ENCODE measurements at places on chromosomes 2 and 18.

GRCh38 chr2:7646661-7647060 is 729.4 kb downstream of the RNF144A start:
- DNase-seq = no peak

DNA sequence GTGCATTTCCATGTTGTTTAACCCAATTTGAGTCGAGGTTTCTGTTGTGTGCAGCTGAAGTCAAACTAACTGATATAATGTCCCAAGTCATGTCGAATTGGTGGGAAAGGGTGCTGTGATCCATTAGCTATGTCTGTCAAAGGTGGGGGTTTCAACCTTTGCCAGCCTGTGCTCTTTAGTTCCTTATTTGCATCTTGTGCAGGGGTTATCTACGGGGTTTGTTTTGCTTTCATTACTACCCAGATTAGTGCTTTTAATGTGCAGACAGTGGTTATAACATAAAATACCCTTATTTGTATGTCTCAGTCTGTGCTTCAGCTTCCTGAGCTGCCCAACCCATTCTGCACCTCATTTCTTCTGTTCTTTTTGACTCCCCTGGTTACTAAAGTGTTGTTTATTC is 271.9 kb upstream of the CXCR4 start:
- DNase-seq = no peak

GRCh38 chr2:112162956-112163355 is 24.8 kb downstream of the FBLN7 start:
- no peak for DNase-seq

GRCh38 chr2:12556762-12557161 is 160.0 kb upstream of the TRIB2 start:
- no peak for DNase-seq

DNA sequence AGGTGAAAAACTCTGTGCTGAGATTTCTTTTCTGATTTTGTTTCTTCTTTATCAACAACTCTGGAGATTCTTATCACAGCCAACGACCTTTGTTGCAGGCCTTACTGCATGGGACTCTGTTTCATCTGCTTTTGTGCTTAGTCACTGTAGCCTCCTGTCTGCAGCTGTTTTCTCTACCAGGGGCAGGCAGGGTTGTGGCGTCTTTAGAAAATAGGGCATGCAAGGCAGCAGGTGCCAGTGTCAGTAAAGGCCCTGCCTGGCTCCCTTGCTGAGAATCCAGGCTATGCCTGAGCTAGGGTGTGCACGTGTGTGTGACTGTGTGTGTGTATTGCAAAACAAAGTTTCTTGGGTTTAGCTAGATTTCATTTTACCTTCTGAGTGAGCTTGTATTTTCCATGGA is 14.6 kb upstream of the SLC9A2 start:
- no peak for DNase-seq

- DNase-seq = no peak
Observed at GRCh38 chr2:3505771-3506170, 13.6 kb downstream of the ADI1 start.

- no peak for DNase-seq
Observed at GRCh38 chr2:182784777-182785176, 68.7 kb downstream of the DNAJC10 start.

DNA sequence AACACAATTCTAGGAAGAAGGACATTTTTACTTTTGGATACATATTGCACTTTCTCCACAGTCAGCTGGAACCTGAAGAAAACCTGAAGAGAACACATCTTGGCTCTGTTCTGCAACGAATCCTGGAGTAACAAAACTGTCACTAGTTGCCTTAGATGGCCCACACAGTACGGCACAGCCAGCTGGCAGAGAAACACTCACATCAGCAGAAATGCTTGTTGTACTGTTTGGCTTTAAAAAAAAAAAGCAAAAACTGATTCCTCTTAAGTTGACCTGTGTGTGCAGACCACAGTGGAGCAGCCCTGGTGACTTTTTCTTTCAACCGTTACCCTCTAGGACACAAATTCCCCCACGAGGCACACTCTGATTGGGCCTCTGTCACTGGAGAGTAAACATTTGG is 152.3 kb upstream of the TWIST2 start:
- no peak for DNase-seq

- no peak for DNase-seq
Observed at GRCh38 chr2:213089438-213089837, 62.0 kb downstream of the IKZF2 start.

- DNase-seq = no peak
Observed at GRCh38 chr2:238801791-238802190, 46.1 kb upstream of the TWIST2 start.

- DNase-seq = no peak
Observed at GRCh38 chr2:16100006-16100405, 159.7 kb downstream of the MYCN start.

DNA sequence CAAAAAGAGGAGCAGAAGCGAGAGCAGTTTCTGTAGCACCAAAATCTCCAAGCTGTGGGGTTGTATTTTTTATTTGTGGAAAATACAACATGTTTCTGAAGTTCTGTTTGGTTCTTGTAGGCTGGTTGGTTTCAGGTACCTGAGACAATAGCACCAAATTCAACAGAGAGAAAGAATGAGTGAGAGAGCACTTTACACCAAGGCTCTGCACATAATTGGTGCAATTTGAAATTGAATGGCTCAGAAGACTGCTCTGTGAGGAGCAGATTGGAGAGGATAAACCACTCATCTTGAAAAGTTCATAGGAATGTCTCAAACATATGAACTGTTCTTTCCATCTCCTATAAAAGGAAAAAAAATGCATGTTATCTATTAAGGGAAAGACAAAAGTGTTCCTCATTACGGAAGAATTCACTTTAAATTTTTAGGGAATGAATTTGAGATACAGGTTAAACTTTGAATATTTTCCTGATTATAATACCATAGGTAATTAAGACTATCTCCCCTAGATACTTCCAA is 175.1 kb downstream of the ATAD2B start:
- no peak for DNase-seq

DNA sequence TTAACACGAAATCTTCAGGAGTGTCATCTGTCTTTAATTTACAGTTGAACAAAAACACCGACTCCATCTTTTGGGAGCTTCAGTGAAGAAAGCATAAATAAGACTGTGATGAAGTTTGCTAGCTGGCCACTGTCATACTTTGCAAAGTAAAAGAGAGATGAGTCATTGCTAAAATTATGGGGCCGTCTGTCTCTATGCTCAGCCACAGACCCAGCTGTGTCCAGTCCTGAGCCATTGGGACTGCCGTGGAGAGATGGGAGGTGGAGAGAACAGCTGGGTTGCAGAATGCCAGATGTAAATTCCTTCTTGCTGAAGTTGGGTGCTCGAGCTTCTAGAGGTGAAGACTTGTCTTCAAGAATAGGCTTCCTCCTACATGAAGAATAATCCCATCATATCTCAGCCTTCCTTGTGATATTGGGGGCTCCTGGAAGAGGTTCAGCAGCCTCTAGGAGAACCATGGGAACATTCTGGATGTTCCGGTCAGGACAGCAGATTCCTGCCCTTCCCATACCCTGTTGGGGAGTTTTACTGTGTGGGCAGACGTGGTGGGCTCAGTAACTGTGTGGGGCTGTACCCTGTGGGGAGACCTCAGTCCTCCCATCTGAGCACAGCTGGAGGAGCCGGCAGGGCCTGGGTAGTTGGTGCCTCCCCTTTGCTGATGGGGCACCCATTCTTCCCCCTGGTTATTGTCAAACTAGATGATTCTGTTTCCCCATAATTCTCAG is 71.1 kb downstream of the LDLRAD4 start:
- DNase-seq = no peak

- DNase-seq = no peak
Observed at GRCh38 chr2:235860871-235861270, 307.3 kb downstream of the GBX2 start.

DNA sequence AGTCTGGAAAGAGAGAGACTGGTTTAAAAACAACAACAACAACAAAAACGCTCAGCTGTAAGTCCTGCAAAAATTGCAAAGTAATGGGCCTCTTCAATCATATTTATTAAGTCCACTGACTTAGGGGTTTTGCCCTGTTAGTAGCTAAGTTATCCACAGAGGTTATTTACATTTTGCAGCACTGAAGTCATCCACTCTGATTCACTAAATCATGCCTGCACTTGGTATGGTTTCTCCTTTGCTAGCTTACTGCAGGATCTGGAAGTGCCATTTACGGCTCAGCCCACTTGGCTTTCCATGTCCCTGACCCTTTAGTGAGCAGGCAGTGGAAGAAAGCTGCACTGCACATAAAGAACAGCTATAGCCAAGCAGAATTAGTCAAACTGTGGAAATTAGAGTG is 484.4 kb downstream of the NRXN1 start:
- no peak for DNase-seq

GRCh38 chr2:20218331-20219320 is 6.3 kb downstream of the SDC1 start:
- DNase-seq = no peak

DNA sequence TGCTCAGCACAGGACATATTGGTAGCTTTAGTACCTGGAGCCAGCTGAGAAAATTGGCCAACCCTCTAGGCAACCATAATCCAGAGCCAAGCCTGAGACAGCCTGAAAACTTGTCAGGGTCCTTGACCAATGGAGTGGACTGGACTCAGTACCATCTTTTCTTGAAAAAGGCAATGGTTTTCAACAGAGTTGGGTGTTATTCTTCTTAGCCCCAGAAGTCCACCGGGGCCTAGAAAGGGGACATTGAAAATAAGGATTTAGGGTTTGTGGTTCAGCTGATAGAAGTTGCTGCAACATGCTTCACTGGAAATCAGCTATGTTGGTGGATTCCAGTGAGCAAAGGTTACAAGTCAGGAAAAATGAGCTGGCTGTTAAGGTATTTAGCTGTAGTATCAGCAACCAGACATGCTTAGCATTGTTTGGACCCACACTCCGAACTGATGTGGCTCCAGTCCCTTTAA is 22.1 kb upstream of the CNOT11 start:
- no peak for DNase-seq

- no peak for DNase-seq
Observed at GRCh38 chr2:126881591-126881990, 17.1 kb upstream of the TEX51 start.

All from activated T-cell treated with anti-CD3 and anti-CD28 coated beads, Interleukin-2, amount 50 U/mL, for 1 hour (primary cell).